ENCODE measurements at places on chromosomes 3 and 15. TPM values are rescaled to one million over a fixed set of nuclear protein-coding genes. Genes with fewer than 3 reads are reported as not detected.

DNA sequence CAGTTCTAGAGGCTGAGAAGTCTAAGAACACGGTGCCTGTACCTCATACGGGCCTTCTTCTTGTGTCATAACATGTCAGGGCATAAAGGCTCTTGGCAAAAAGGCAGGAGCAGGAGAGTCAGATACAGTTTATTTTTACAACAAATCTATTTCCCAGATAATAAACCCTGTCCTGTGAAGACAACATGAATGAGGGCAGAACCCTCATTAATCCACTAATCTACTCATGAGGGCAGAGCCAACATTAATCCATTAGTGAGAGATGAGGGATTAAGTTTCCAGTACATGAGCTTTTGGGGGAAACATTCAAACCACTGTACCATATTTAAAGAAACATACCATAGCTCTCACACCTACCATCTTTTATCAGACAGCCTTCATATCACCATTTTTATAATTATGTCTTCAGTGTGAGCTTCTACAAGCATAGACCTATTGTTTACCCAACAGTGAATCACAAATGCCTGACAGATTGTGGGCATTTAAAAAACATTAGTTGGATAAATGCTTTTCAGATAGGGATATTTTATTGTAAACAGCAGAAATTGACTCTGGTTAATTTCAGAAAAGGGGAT lies 645.8 kb downstream of the GRM7 start:
- no peak for DNase-seq

- no peak for DNase-seq
Measured at GRCh38 chr3:171862993-171863521, 19.9 kb downstream of the TMEM212 start.

DNA sequence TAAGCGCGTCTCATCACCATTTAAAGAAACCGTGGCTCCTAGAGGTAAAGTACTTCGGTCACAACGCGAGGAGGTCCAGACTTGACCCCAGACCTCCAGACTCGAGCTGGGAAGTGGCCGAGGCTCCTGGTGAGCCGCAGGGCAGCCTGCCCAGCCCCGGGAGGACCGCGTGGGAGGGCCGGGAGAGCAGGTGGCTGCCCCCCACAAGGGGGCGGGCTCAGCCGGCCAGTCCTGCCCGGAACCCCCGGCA lies at the start of gene SLC27A2:
Gene SLC27A2 (plus strand): TSS at position 228 of the 250 bp plus-strand sequence. CDS start 232 bp downstream, outside the sequence.
- no peak for DNase-seq

DNA sequence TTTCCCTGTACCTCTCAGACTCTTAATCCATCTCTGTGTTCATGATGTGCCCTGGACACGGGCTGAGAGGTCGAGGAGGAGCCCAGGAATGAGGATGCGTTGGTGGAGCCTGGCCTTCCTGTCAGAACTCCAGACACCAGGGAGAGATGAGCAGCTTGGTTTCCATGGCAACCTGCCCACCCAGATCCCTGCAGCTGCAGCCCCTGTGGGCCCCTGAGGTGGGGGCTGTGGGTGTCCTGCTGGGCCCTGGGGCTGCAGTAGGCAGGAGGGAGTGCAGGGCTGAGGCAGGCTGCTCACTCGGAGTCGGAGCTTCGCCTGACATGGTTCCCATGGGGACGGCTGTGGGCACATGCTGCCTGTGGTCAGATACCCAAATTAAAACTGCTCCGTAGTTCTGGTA lies 7.7 kb upstream of the SCN10A start:
- DNase-seq = no peak

DNA sequence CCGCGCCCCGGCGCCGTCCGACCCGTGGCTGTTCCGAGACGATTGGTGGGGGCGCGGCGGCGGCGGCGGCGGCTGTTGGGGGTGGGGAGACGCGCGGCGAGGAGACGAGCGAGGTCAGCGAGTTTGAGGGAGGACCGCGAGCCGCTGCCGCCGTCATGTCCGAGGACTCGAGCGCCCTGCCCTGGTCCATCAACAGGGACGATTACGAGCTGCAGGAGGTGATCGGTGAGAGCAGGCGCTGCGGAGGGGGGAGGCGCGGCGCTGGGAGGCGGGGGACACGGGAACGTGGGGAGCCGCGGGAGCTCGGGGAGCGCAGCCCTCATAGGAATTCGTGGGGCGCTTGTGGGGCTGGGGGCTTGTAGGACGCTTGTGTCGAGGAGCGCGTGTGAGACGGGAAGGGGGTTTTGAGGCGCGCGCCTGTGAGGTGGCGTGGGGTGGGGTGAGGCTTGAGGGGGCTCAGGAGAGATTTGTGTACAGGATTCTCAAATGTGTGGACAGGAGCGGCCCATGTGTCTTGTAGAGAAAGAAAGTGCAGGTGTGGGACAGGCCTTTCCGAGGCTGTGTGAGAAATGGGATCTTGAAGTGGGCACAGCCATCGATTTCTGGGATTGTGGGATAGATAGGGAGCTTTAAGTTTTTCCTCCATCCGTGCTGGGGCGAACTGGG lies 518 bp downstream of the OXSR1 start:
- DNase-seq = peak; percentile 35

DNA sequence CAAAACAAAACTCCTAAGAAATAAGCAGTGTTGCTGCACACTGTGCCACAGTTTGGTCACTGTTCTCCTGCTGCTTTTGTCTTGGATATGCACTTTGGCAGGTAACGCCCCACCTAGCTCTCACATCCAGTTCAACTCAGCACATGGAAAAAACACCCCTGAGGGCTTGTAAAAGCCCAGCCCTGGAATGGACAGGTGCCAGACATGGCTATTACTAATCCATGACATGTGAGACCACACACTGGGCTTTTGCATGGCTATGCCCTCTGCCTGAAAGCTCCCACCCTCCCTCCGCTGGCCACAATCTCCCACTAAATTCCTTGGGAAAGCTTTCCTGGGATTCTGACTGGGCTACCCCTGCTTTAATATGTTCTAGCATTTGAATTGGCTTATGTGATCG lies 24.7 kb upstream of the ZBED2 start:
- DNase-seq = no peak

DNA sequence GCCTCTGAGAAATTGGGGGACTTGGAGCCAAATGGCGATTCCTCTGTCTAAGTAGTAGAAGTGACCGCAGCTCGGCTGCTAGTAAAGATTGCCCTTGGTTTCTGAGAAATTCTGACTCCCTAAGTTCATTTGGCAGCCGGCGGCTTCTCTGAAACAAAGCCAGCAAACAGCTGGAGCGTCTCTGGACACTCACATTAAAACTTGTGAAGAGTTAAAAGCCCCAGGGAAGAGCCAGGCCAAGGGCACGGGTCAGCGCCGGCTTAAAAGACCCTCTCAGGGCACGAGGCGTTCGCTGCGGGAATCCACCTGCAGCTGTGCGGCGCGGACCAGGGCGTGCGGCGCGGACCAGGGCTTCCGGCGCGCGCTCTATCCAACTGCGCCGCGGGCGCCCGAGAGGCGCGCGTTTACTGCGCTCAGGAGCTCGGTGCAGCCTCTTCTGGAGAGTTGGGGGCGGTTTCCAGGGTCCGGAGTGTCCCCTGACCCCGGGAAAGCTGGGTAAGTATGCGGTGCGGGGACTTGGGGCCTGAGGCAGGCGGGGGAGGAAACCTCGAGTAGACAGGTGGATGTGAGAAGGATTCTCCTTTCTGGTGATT lies at the start of gene COL6A5:
Gene COL6A5 (plus strand): TSS at position 186 of the 593 bp plus-strand sequence. CDS start 27,967 bp downstream, outside the sequence.
- DNase-seq = no peak

DNA sequence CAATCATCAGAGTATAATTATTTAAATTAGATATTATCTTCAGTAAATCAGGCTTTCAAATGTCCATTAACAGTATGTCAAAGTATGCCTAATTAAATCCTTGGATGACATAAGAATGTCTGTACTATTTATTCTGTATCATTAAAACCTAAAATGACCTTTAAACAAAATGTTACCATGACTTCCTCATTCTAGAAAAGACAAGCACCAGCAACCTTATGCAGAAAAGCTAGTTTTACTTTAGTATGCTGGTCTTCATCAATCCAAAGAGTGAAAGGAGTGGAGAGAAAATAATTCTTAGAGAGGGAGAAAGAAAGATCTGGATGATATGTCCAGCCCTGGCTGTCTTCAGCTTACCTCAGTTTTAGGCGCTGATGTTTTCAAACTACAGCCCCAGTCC lies 140.1 kb upstream of the UBE2E2 start:
- no peak for DNase-seq

GRCh38 chr15:85540085-85540797 lies 159.8 kb downstream of the AKAP13 start:
- no peak for DNase-seq

- no peak for DNase-seq
Measured at GRCh38 chr15:52082197-52083036, 30.2 kb downstream of the BCL2L10 start.

DNA sequence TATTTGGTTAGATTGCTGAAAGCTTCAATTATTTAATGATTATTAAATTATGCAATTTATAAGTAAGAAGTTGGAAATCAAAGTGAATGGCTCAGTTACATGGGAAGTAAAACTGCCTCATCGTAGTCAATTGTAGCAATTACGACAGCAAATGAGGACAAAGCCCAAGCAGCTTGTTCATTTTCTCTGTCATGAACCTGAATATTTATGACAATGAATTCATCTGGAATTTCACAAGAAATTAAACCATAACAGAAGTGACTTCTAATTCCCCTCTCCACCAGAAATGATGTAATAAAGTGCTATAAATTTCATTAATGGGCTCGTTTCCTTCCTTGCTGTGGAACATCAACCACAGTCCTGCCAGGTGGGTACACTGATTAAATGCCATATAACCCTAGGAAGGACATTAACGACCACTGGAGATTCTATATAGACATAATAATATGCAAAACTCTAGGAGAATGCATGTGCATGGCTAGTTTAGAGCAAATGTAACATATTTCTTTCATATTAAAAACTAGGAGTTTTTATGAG lies 273.8 kb upstream of the DCBLD2 start:
- DNase-seq = no peak

DNA sequence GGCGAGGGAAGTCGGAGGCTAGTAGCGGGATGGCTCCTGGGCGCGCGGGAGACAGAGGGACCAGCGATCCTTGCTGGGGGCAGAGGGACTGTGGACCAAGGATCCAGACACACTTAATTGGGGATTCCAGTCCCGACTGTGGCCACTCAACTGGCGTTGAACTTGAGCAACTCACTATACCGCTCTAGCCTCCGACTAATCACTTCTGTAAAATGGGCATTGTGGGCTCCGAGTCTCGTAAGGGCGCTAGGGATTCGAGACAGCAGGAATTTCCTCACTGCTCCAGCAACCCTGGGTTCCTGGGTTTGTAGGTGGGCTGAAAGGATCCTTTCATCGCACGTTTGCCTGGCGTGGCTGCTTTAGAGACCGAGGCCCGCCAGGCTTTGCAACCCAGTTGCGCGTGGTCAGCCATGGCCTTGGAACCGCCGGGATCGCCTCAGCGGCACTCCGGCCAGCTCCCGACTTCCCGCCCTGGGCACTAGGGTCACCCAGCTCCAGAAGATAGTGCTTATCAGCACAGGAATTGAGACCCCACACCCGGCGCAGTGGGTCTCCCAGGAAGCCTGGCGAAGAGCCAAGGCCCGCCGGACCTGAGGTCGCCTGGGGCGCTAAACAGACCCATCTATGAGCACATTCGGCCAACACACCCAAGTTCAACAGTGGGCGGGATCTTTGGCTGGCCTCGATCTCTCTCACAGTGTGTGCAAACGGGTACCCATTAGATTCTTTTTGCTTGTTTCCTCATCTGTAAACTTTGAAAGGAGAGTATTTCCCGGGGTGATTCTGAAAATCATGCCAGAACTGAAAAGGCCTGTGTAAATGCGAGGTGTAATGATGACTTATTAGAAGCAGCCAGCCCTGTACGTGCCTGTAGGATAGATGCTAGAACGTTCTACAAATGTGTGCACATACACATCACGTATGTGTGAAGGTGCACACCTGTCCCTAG lies 9.9 kb downstream of the FOXL2 start:
- no peak for DNase-seq

- DNase-seq = no peak
Measured at GRCh38 chr3:48784426-48785120, 63.1 kb downstream of the PRKAR2A start.

DNA sequence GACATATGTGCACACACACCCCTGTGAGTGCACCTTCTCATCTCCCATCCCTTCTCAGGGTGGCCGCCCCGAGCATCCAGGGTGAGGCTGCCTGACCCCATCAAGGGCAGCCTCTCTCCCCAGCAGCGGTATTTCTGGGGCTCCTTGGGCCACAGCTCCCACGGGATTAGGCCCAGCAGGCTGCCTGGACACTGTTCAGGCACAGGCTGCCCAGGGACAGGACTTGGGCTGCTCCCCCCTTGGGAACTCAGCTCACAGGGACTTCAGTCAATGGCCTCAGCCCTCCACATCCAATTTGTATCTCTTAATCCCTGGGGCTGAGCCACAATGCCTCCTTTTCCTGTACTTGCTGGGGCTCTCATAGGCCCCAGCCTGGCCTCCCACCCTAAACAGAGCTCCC lies 35.0 kb downstream of the RHCG start:
- no peak for DNase-seq

DNA sequence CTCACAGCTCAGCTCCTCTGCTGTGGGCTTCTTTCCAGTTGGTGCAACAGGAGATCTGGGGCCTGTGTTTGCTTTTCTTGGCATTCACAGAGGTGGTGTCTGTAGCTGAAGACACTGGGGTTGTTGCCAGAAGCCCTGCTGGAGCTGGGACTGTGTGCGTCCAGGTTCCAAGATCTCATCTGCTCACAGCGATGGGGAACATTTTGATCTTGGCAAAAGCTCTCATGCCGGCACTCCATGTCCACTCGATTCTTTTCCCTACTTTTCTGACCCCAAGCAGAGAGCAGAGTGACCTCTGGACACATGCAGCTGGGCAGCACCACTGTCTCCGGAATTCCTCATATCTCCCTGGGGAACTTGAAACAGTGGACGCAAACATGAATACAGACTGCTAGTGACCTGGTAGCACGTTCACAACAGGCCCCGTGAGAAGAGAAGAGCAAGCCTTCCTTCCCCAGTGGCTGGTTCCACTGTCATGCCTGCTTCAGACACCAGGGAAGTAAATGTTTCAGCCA lies 36.1 kb upstream of the MECOM start:
- DNase-seq = no peak

DNA sequence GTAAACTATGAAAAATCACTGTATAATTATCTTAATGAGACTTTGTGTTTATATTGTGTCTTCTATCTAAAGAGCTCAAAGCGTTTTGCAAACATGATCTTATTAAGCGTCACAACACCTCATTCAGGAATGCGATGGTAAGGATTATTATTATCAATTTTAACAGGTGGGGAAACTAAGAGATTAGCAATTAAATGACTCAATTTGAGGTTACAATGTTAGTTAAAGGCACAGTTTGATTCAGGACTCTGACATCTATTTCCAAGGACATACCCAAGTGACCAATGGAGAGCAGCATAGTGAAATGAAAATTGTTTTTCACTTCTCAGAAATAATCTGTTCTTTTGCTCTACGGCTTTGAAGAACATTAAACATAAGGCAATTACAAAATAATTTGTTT lies 74.6 kb downstream of the FMN1 start:
- no peak for DNase-seq

The PSTPIP1 gene
- not detected for total RNA-seq

The TGM5 gene
- not detected for total RNA-seq

The THAP10 gene
- total RNA-seq = 5.6 TPM

The PARP15 gene
- not detected for total RNA-seq

The RTP3 gene
- not detected for total RNA-seq

The SLC6A1 gene
- total RNA-seq = not detected

The A4GNT gene
- total RNA-seq = not detected
